Endothelial cell (in vitro differentiated cells): ENCODE measurements at places on chromosomes 4 and X.

DNA sequence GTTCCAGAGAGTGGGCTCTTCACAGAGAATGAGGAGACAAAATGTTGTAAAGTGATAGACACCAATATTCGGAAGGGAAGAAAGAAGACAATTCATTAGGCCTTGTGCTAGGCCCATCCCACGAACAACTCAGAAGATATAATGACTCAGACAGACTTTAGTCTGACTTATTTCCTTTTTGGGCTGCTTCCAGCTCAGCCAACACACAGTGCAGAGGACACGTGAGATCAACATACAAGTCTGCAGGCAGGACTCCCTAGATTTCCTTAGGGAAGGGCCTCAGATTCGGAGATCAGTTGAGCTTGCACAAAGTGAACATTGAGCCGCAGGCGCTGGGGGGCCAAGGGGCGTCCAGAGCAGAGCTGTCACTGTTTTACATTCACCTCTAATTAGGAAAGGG is 290.7 kb upstream of the TENM3 start:
- no peak overlapping the region for H3K27ac ChIP-seq
- H3K36me3 ChIP-seq: no peaks in the 10 kb centered on the region
- H3K4me3 ChIP-seq: no peak overlapping the region

- no peaks in the 10 kb centered on the region for H3K36me3 ChIP-seq
- H3K27me3 ChIP-seq: no peaks in the 10 kb centered on the region
- peak; percentile 44 for DNase-seq
- H3K27ac ChIP-seq: no peak overlapping the region
- no peak overlapping the region for H3K4me3 ChIP-seq
These were observed 451.3 kb downstream of the TLL1 start for GRCh38 chr4:166324321-166324720.

- H3K27ac ChIP-seq: no peak overlapping the region
- no peaks in the 10 kb centered on the region for H3K27me3 ChIP-seq
- H3K36me3 ChIP-seq: no peaks in the 10 kb centered on the region
- no peaks in the 10 kb centered on the region for H3K4me1 ChIP-seq
- DNase-seq: no peak
These were observed 55.3 kb upstream of the TMPRSS11F start for GRCh38 chr4:68184923-68185322.

- no peaks in the 10 kb centered on the region for H3K4me1 ChIP-seq
- DNase-seq: no peak
- H3K36me3 ChIP-seq: no peaks in the 10 kb centered on the region
- no peak overlapping the region for H3K27ac ChIP-seq
These were observed 15.8 kb downstream of the DCHS2 start for GRCh38 chr4:154475820-154476219.

GRCh38 chr4:179130122-179130714 is 1688.0 kb upstream of the AGA start:
- H3K27me3 ChIP-seq: no peaks in the 10 kb centered on the region
- H3K4me1 ChIP-seq: peaks cover 13% of the 10 kb centered on the region
- no peak overlapping the region for H3K4me3 ChIP-seq
- no peaks in the 10 kb centered on the region for H3K36me3 ChIP-seq

DNA sequence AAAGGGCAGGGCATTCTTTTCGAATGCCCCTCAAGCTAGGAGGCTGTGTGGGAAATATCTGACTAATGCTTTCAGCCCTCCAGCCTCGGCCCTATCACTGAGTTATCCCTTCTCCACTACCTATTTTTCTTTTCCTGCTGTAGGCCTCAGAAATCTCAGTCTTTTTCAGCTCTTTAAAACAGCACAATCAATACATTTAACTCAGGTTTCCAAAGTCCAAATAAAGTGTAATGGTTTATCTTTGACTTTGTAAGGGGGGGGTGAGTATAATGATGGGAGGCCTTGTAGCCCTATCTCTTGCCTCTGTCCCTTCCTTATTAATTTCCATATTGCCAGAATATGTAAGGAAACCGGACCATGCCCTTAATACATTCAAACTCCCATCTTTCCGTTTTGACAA is 1.6 kb upstream of the WNK3 start:
- peak overlapping the region; percentile 99 for H3K27ac ChIP-seq
- H3K4me1 ChIP-seq: peaks cover 11% of the 10 kb centered on the region
- H3K4me3 ChIP-seq: peak overlapping the region; percentile 91
- no peaks in the 10 kb centered on the region for H3K36me3 ChIP-seq
- DNase-seq: no peak

DNA sequence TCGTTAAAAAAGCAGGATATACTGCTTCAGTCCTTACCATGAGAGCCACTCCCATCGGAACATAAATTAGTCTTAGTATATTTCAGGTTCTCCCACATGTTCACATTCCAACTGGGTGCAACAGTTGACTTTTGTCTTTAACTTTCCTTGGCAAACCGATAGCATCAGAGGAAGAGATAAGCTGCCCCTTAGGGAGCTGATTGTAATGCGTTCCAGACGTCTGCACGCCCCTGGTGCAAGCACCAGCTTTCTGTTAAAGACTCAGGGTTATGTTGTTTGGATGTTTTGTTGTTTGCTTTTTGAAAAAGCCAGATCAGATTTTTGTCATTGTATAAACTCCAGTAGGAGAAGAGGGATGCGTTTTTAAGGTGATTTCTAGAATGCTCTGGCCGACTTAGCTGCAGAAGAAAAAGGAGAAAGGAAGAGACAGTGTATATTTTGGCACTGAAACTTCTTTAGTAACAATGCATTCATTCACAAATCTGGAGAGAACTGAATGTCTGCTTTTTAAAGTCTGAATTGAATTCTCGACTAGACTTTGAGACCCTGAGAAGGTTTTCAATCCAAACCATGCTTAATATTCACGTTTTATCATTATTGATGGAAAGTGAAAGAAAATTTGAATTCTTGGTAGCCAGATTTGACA is 160.9 kb downstream of the CBR4 start:
- no peak overlapping the region for H3K4me3 ChIP-seq
- DNase-seq: no peak
- H3K27me3 ChIP-seq: no peaks in the 10 kb centered on the region
- no peaks in the 10 kb centered on the region for H3K36me3 ChIP-seq
- H3K4me1 ChIP-seq: peaks cover 32% of the 10 kb centered on the region

DNA sequence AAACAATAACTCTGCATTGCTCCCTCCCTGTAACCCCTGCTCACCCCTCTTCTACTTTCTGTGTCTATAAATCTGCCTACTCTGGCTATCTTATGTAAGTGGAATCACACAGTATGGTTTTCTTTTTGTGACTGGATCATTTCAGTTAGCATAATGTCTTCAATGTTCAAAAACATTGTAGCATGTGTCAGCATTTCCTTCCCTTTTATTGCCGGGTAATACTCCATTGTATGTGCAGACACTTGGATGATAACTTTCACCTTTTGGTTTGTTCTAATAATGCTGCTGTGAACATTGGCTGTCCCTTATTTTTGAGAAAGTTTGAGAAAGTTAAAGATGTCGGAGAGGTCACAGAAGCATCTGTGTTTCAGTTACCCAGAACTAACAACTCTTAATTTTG is 60.6 kb upstream of the TLR2 start:
- H3K4me1 ChIP-seq: peaks cover 27% of the 10 kb centered on the region
- DNase-seq: no peak
- H3K4me3 ChIP-seq: peak overlapping the region; percentile 13
- H3K27ac ChIP-seq: peak overlapping the region; percentile 76
- no peaks in the 10 kb centered on the region for H3K27me3 ChIP-seq

- H3K4me1 ChIP-seq: no peaks in the 10 kb centered on the region
- no peak for DNase-seq
- no peak overlapping the region for H3K27ac ChIP-seq
- no peaks in the 10 kb centered on the region for H3K36me3 ChIP-seq
These were observed 288.0 kb downstream of the AFF2 start for GRCh38 chrX:148788449-148788848.

DNA sequence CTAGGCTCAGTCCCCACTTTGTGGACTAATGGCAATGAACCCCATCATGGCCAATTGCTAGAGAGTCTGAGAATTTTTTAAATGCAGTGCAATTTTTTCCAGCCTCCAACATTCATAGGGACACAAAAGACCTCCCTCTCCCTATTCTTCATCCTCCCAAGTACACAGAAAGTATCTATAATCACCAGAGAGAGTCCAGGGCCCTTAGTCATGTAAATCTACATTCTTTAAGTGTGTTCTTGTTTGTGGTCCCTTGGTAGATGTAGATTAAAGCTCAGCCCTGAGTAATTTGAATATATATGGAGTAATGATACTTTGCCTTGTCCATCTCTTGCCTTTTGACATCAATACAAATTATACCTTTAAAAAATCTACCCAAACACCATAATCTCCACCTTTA is 51.3 kb upstream of the ATXN3L start:
- H3K4me3 ChIP-seq: no peak overlapping the region
- H3K27me3 ChIP-seq: no peaks in the 10 kb centered on the region
- H3K27ac ChIP-seq: no peak overlapping the region
- no peaks in the 10 kb centered on the region for H3K36me3 ChIP-seq
- no peak for DNase-seq

DNA sequence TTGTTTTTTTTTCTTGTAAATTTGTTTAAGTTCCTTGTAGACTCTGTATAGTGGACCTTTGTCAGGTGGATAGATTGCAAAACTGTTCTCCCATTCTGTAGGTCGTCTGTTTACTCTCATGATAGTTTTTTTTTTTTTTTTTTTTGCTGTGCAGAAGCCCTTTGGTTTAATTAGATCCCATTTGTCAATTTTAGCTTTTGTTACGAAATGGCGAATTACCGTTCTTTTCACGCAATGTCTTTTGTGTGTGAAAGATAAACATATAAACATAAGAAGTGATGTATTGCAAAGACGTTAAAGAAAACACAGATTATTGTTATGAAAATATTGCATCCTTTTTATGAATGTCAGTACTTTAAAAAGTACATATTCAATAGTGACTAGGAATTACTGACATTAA is 34.5 kb downstream of the MAGEA10 start:
- no peaks in the 10 kb centered on the region for H3K4me1 ChIP-seq
- no peak for DNase-seq
- H3K27me3 ChIP-seq: no peaks in the 10 kb centered on the region
- H3K4me3 ChIP-seq: no peak overlapping the region
- H3K36me3 ChIP-seq: no peaks in the 10 kb centered on the region

DNA sequence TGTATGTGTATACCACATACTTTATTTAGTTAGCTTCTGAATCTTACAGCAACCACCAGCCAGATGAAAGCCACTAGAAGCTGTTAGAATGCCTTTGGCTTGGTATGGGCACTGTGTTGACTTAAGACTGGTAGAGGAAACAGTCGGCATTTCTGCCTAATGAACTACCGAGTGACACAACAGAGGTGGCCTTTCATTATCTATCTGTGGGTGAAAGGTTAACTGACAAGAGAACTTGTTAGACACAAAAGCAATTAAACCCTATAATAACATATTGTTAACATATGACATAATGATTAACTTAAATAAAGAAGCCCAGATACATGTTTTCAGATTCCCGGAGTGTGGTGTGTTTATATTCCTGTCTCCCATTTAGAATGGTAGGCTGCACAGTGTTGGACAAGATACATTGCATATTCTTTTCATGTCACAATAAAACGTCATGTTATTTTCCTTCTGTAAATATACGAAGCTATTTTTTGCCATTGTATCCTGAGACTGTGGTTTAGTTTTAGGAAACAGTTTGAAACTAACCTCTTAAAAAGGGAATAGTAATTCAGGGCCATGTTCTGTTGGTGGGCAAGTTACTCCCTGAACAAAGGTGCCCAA is 181.5 kb downstream of the SLIT2 start:
- no peak for DNase-seq
- H3K27ac ChIP-seq: no peak overlapping the region
- no peaks in the 10 kb centered on the region for H3K27me3 ChIP-seq

- no peaks in the 10 kb centered on the region for H3K36me3 ChIP-seq
- no peak for DNase-seq
- no peak overlapping the region for H3K27ac ChIP-seq
These were observed 1477.7 kb downstream of the RAPGEF2 start for GRCh38 chr4:160580581-160580980.

DNA sequence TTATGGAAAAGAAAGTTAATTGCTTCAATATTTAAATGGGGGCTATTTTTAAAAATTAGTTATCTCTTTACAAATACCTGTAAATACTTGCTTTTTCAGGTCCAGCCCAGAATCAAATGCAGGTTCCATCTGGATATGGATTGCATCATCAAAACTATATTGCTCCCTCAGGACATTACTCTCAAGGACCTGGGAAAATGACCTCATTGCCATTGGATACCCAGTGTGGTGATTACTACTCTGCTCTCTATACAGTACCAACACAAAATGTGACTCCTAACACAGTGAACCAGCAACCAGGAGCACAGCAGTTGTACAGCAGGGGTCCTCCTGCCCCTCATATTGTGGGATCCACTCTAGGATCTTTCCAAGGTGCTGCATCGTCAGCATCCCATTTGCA is 29.2 kb downstream of the SEC24B start:
- peaks cover 2% of the 10 kb centered on the region for H3K27me3 ChIP-seq
- H3K4me3 ChIP-seq: no peak overlapping the region
- H3K4me1 ChIP-seq: no peaks in the 10 kb centered on the region
- DNase-seq: no peak
- peaks cover 20% of the 10 kb centered on the region for H3K36me3 ChIP-seq
- H3K27ac ChIP-seq: no peak overlapping the region

DNA sequence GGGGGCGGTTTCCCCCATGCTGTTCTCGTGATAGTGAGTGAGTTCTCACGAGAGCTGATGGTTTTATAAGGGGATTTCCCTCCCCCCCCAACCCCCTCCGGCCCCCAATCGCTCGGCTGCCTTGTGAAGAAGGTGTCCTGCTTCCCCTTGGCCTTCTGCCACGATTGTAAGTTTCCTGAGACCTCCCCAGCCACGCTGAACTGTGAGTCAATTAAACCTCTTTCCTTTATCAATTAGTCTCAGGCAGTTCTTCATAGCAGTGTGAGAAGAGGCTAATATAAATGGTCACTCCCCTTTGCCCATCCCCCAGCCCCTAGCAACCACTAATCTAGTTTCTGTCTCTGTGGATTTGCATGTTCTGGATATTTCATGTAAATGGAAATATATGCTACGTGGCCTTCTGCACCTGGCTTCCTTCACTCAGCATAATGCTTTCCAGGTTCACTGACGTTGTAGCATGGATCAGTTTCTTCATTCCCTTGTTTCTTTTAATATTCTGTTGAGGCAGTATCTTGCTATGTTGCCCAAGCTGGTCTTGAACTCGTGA is 16.4 kb downstream of the GPR143 start:
- H3K4me3 ChIP-seq: no peak overlapping the region
- no peak overlapping the region for H3K27ac ChIP-seq
- DNase-seq: no peak
- H3K27me3 ChIP-seq: no peaks in the 10 kb centered on the region

GRCh38 chrX:133434197-133434820 is 19.0 kb upstream of the GPC4 start:
- no peak overlapping the region for H3K4me3 ChIP-seq
- no peaks in the 10 kb centered on the region for H3K36me3 ChIP-seq
- no peaks in the 10 kb centered on the region for H3K27me3 ChIP-seq
- no peak overlapping the region for H3K27ac ChIP-seq
- DNase-seq: no peak

DNA sequence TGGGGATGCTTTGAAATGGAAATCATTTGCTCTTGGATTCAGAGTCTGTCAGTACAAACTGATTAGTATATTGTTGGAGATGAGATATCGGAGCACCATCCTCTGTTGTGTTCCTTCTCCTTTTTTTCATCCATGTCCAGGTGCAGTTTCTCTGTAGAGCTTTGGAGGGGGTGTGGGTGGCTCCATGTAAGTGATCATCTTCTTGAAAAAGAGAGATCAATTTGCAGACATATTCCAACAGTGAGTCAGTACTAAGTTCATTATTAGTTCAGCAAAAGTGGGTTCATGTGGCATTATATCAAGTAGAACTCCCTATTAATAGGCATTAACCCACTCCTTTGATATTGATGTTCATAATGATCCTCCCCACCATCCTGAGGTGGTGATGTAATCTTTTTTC is 18.9 kb downstream of the FRAS1 start:
- H3K36me3 ChIP-seq: no peaks in the 10 kb centered on the region
- H3K27ac ChIP-seq: no peak overlapping the region
- no peak for DNase-seq
- no peaks in the 10 kb centered on the region for H3K27me3 ChIP-seq
- H3K4me3 ChIP-seq: no peak overlapping the region
